ENCODE measurements at places on chromosomes 2 and 18.
A peak's percentile ranks its signal among the peaks of the same experiment; 100 is the strongest.

DNA sequence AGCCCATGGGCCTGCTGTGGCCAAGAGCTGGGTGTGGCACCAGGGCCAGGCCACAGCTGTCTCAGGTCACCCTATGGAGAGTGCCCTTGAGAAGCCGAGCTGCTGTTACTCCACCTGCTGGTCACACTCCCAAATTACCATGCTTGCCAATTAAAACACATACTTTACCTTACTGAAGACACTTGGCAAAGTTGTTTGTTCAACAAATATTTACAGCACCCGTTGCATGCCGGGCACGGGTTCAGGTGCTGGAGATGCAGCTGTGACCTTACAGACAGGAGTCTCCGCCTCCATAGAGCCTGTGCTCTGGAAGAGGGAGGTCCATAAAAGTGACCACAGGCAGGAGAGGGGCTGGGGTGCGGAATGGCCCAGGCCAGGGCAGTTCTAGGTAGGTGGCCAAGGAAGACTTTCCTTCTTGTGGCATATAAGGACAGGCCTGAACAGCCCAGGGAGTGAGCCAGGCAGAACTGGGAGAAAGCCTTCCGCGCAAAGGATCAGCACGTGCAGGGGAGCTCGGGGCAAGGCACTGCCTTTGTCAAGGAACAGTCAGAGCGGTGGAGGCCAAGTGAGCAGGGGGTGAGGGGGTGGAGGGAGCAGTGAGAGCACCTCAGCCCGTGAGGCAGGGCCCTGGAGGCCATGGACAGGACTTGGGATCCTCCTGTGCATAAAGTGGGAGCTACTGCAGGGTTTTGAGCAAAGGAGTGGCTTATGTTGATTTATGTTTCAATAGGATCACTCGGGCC, 23.6 kb upstream of the RBM44 start:
- DNase-seq = peak; percentile 39

GRCh38 chr2:31476511-31477180, 62.1 kb upstream of the XDH start:
- no peak for DNase-seq

- DNase-seq = no peak
Observed at GRCh38 chr2:25286025-25286400, 55.7 kb downstream of the DNMT3A start.

DNA sequence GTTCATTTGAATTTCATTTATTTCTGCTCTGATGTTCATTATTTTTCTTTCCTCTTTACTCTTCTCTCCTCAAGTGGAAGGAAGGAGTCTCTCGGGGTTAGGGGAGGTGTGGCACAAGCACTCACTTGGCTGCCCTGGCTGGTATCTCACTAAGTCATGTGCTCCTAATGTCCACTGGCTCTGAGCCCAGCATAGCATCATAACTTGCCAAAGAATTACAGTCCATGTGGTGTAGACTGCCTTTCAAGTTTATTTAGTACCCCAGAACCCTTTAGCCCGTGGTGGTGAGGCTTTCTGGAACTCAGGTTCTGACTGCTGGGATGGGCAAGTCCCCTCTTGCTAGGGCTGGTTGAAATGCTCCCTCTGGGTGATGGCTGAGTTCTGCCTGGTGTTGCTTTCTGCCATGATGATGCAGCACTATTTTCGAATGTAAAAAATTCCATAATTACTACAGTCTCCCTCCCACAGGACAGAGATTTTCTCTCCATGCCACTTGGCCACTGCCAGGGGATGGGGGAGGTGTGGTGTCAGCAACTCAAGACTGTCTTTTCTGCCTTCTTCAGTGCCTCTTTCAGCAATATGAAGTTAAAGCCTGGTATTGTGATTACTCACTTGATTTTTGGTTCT, 22.2 kb downstream of the SPAG16 start:
- DNase-seq = no peak

DNA sequence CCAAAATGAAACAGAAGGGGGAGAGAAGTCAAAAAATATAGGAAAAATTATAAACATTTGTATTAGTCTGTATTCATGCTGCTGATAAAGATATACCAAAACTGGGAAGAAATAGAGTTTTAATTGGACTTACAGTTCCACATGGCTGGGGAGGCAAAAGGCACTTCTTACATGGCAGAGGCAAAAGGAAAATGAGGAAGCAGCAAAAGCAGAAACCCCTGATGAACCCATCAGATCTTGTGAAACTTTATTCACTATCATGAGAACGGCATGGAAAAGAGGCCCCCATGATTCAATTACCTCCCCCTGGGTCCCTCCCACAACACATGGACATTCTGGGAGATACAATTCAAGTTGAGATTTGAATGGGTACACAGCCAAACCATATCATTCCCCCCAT, 79.1 kb downstream of the ZRANB3 start:
- no peak for DNase-seq

- DNase-seq = no peak
Observed at GRCh38 chr2:48107326-48107925, 201.1 kb upstream of the FBXO11 start.

DNA sequence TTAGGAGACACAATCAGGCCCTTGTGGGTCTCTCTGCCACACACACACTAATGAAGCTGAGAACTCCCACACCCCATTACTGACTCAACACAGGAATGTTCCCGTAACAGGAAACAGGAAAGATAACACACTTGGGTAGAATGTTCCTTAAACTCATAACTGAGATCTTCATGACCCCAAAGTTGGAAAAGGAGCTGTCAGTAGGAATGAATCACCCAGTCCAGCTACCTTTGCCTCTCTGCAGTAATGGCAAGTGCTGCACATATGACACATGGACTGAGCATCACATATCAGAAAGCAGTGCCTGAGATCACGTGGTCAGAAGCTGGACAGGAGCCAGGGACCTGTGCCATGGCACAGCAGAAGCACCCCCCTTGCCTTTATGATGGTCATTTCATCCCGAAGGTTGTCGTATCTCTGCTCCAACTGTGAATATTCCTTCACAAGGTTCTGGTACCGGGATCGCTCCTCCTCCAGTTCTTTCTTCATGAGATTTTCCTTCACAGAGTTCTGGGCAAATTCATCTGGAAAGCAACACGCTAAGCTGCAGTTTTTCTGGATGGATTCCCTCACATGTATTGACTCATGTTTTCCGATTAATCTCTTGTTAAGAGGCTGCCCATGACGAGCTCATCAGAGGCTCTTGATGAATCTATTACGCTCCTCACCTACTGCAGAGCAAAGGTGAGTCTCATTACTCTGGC, 65.4 kb upstream of the ACAA2 start:
- DNase-seq = no peak

DNA sequence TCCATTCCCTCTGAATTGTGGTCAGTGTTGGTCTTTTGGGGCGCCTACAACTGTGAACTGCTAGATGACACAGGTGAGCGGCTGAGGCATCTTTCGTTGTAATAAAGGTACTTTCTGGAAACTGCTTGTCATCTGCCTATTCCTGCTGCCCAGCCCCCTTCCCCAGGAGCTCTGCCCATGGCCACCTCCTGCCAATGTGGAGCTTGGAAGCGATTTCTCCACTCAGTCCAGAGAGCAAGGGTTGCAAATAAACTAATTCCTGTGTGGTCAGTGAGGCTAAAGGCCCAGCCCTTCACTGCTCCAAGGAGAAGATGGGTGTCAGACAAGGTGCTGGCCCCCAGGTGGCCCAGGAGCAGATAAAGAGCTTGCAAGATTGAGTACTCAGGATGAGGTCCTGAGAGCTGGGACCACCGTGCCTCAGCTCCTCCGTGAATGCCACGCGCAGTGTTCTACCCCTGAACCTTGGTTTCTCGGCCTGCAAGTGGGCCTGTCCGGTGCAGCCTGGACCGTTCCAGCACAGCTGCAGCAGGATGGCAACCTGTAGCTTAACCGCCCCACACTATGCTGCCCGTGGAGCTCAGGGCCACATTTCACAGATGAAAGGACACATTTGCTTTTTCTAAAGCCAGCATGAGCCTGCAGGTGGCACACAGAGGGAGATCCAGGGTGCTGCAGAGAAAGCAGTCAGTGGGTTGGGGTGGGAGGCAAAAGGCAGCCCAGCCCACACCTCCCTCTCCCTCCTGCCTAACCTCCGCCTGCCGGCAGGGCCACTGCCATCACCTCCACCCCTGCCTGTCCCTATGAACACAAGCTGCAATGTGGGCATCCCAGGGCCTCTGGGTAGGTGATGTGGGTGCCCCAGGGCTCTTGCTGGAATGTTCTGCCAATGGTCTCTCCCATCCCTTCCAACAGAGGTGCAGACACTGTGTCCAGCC, 78.7 kb upstream of the OTOF start:
- no peak for DNase-seq

GRCh38 chr2:20216130-20217025, 8.6 kb downstream of the SDC1 start:
- DNase-seq = no peak

DNA sequence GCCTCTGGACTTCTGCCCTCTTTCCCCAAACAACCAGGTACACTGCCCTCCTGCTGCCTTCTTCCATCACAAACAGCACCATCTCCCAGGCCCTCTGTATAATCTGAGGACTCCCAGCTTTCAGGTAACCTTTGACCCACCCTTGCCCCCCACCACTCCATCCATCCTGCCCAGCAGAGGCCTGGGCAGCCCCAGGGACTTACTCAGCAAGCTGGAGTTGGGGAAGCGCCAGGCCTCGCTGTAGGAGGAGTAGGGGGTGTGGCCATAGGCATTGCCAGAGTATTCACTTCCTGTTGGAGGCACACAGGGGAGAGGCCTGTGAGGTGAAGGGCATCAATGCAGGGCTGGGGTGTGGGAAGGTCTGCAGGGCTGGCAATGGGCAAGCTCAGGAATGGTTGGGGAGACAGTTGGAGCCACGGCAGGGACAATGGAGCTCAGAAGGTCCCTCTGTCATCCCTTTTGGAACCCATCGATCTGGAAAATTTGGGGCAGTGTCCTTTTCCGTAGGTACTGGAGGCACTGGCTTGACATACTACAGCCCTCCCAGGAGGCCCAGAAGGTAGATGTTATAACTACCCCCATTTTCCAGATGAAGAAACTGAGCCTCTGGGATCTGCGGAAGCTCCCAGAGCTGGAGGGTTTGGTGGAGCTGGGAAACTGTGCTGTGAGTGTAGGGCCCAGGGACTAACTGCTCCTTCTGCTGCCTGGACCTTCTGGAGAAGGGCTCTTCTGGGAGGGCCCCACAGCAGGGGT, 46.3 kb downstream of the PSD4 start:
- DNase-seq = no peak

- DNase-seq = no peak
Observed at GRCh38 chr2:70817284-70817954, 3.0 kb downstream of the CLEC4F start.

DNA sequence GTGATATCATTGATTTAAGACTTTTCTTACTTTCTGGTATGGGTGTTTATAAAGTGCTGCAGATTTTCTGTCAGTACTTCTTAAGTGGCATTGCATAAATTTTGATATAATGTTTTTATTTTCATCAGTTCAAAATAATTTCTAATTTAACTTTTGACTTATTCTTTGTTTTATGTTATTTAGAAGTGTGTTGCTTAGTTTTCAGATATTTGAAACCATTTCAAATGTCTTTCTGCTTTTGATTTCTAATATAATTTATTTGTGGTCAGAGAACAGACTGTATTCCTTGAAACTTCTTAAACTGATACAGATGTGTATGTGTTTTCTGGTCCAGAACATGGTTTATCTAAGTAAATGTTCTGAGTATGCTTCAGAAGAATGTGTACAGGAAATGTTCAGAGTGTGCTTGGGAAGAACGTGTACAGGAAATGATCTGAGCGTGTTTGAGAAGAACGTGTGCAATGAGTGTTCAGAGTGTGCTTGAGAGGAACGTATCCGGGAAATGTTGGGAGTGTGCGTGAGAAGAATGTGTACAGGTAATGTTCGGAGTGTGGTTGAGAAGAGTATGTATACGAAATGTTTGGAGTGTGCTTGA, 265.7 kb upstream of the HS6ST1 start:
- DNase-seq = no peak

GRCh38 chr2:137175246-137175645, 409.9 kb downstream of the THSD7B start:
- DNase-seq = no peak

GRCh38 chr2:20223407-20224163, 1.3 kb downstream of the SDC1 start:
- no peak for DNase-seq

GRCh38 chr2:142745691-142746090, 131.8 kb upstream of the KYNU start:
- no peak for DNase-seq

GRCh38 chr18:52341103-52341432, 1.1 kb downstream of the DCC start:
- DNase-seq = no peak

DNA sequence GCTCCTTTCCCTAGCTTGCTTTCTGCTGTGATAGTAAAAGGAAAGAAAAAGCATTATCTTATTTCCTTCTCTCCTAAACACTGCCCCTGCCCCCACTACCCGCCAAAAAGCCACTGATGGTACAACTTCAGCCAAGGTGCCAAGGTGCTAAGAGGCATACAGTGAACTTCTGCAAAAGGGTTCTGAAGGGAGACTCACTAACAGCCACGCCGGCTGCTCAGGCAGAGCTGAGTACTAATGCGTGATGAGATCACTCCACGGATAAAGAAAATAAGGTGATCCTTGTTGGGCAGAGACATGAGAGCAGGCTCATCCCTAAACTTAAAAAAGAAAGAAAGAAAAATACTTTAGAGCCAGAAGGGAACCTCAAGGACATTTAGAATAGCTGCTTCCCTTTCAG, 60.5 kb upstream of the PXDN start:
- DNase-seq = no peak

DNA sequence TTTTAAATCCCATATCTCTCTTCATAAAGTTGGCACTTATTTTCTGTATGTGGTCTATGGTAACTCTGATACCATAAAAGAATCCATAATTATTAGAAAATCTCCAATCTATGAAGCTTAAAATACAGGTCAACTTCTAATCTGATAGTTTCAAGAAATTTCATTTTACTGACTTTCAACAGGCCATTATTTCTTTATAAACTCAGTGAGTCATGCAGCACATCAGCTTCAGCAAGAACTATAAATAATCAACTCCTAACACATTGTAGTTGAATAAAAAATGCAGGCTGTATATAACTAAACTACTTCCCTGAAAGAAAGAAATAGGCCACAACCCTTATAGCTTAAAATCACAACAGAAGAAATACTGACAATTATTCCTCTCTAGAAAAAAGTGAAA, 204.3 kb upstream of the CCDC150 start:
- DNase-seq = no peak
